ENCODE measurements at places on chromosomes 1 and 21. TPM values are rescaled to one million over a fixed set of nuclear protein-coding genes. Genes with fewer than 3 reads are reported as not detected.

DNA sequence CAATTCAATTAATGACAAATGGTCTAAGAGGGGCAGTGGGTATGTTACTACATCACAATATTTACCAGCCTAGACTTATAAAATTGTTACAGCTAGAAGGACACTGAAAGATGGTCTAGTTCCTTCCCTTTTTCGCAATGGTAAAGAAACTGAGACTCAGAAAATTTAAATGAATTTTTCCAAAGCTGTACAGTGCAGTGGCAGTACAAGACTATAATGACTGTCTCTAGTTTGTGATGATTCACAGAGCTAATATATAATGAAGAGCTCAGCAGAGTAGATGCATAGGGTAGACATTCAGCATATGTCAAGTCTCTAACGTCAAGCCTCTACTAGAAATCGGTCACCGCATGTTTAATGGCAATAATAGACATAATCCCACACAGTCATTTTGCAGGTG is 4.6 kb downstream of the PLPP3 start:
- H3K4me3 ChIP-seq = no peak overlapping the region
- H3K27ac ChIP-seq = no peak overlapping the region

- H3K27ac ChIP-seq = no peak overlapping the region
- H3K4me3 ChIP-seq = no peak overlapping the region
- DNase-seq = peak; percentile 67
- peaks cover 9% of the 10 kb centered on the region for H3K4me1 ChIP-seq
- H3K27me3 ChIP-seq = no peaks in the 10 kb centered on the region
Observed at GRCh38 chr1:40078512-40079333, 18.3 kb downstream of the PPT1 start.

RIPK4 gene
- 0.47 TPM for total RNA-seq

- H3K27ac ChIP-seq = no peak overlapping the region
- H3K4me1 ChIP-seq = peaks cover 13% of the 10 kb centered on the region
- no peaks in the 10 kb centered on the region for H3K27me3 ChIP-seq
- H3K4me3 ChIP-seq = no peak overlapping the region
Observed at GRCh38 chr1:232084584-232085223, 458.1 kb downstream of the DISC1 start.

DNA sequence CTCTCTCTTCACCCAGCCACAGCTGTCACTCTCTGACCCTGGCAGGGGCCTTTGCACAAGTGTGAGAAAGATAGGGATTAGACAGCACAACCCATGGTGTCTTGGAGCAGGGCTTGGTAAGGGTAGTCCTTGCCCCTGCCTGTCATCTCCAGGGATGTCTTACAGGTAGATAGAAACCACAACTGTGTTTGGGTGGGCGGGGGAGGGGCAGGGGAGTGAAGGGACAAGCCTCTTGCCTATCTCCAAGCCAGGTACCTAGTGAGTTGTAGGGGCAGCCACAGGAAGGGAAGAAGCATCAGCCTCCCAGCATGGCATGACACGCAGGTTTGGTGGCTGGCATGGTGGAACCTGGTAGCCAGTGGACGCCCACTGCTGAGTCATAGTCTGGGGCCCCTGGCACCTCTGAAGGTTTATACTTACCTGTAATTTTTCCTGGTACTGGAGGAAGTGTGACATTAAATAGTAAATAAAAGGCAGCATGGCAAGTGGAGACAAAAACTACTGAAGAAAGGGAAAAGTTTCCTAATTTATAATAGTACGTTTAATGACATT is 97.5 kb downstream of the CLEC20A start:
- H3K36me3 ChIP-seq = no peaks in the 10 kb centered on the region
- no peaks in the 10 kb centered on the region for H3K4me1 ChIP-seq

DNA sequence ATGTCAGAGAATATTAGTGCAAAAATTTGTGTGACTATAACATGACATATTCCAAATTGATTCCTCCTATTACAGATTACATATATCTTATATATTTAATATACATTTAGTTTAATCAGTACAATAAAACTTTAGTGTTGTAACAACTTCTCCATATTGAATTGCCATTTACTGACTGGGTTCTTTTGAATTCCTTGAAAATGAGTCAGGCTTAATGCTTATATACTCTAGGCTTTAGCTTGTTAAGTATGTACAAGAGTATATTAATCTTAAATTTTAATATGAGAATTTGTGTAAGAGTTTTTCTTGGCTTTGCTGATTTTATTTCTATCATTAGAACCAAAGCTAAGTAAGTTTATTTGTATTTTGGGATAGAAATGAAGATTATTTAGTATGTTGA is 40.3 kb downstream of the XPR1 start:
- no peak overlapping the region for H3K4me3 ChIP-seq
- no peak for DNase-seq
- no peaks in the 10 kb centered on the region for H3K36me3 ChIP-seq
- H3K27ac ChIP-seq = no peak overlapping the region
- H3K27me3 ChIP-seq = no peaks in the 10 kb centered on the region

DNA sequence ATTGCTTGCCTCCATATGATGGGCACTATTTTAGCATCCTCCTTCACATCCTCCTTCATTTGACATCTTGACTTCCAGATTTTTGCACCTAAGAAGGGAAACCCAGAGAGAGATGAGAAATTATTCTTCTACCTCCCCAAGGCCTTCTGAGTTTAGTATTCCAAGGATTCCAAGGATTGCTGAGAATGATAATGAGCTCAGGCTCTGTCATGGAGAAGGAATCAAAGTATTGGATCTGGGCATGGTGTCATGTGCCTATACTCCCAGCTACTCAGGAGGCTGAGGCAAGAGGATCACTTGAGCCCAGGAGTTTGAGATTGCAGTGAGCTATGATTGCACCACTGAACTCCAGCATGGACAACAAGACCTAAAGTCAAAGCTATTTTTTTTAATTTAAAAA is 26.6 kb upstream of the ZNF281 start:
- no peaks in the 10 kb centered on the region for H3K36me3 ChIP-seq

GRCh38 chr1:3518256-3518655 is 63.8 kb downstream of the ARHGEF16 start:
- DNase-seq = no peak
- no peak overlapping the region for H3K4me3 ChIP-seq
- H3K4me1 ChIP-seq = peaks cover 15% of the 10 kb centered on the region
- H3K27me3 ChIP-seq = no peaks in the 10 kb centered on the region
- H3K36me3 ChIP-seq = no peaks in the 10 kb centered on the region

DNA sequence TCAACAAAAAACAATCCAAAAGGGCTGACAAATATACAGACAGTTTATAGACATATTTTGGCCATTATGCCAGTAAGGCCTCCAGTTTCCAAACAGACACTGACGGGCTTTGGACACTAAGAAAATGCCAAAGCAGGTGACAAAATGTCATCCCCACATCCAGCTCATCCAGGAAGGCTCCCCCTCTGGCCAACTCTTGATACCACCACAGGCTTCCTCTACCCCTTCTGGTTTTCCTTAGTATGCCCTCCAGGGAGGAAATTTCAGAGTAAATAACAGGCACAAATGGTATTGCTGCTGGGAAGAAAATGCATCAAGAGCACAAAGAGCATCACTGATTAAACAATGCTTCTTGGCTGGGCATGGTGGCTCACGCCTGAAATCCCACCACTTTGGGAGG is 225.3 kb downstream of the VAV3 start:
- H3K27ac ChIP-seq = no peak overlapping the region
- no peak for DNase-seq
- no peaks in the 10 kb centered on the region for H3K36me3 ChIP-seq
- H3K27me3 ChIP-seq = no peaks in the 10 kb centered on the region

GRCh38 chr1:206903687-206904086 is 6.4 kb downstream of the IL24 start:
- DNase-seq = no peak
- no peak overlapping the region for H3K27ac ChIP-seq
- H3K36me3 ChIP-seq = peaks cover 18% of the 10 kb centered on the region
- H3K4me3 ChIP-seq = no peak overlapping the region
- peaks cover 36% of the 10 kb centered on the region for H3K4me1 ChIP-seq

GRCh38 chr1:6582370-6582769 is 2.6 kb downstream of the ZBTB48 start:
- peaks cover 22% of the 10 kb centered on the region for H3K4me1 ChIP-seq
- H3K27ac ChIP-seq = no peak overlapping the region
- H3K36me3 ChIP-seq = peaks cover 22% of the 10 kb centered on the region
- no peak overlapping the region for H3K4me3 ChIP-seq
- no peak for DNase-seq
- H3K27me3 ChIP-seq = no peaks in the 10 kb centered on the region

GRCh38 chr1:214349008-214349407 is 68.0 kb downstream of the SMYD2 start:
- no peaks in the 10 kb centered on the region for H3K27me3 ChIP-seq
- peaks cover 43% of the 10 kb centered on the region for H3K36me3 ChIP-seq
- H3K27ac ChIP-seq = no peak overlapping the region
- peaks cover 4% of the 10 kb centered on the region for H3K4me1 ChIP-seq
- DNase-seq = no peak

SPATA6 gene
- not detected for total RNA-seq

DNA sequence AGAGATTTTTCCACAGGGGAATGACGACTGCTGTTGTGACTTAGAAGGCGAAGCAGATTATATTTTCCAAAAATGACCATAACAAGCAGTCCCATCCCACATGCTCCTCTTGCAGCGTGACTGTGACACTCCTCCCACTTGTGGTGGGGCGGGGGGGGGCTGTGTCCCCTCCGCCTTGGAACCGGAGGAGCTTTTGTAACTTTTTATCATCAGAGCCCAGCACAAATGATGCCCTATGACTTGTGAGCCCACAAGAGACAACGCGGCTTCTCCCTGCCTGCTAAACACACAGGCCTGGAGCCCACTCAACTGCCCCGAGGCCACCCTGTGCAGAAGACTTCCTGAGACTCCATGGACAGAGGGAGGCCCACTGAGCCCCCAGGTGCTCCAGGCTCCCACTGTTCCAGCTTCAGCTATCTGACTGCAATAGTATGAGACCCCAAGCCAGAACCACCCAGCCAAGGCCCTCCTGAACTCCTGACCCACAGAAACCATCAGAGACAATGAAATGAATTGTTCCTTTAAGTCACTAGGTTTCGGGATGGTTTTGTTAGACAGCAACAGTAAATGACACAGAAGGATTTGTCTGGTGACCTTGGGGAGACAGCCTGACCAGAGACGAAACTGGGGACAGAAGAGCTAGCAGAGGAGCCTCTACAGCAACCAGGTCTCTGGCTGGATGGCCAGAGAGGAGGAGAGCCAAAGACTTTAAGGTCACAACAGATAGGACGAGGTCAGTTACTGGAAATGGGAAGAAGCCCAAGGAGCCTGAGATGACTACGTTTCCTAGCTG is 58.8 kb downstream of the CAPZB start:
- H3K27me3 ChIP-seq = no peaks in the 10 kb centered on the region
- DNase-seq = no peak
- H3K27ac ChIP-seq = no peak overlapping the region
- H3K4me1 ChIP-seq = peaks cover 52% of the 10 kb centered on the region
- H3K4me3 ChIP-seq = no peak overlapping the region

- no peak overlapping the region for H3K27ac ChIP-seq
- H3K4me3 ChIP-seq = no peak overlapping the region
- H3K27me3 ChIP-seq = no peaks in the 10 kb centered on the region
- no peaks in the 10 kb centered on the region for H3K36me3 ChIP-seq
- H3K4me1 ChIP-seq = no peaks in the 10 kb centered on the region
Observed at GRCh38 chr1:231311720-231312431, 25.8 kb downstream of the EXOC8 start.

DNA sequence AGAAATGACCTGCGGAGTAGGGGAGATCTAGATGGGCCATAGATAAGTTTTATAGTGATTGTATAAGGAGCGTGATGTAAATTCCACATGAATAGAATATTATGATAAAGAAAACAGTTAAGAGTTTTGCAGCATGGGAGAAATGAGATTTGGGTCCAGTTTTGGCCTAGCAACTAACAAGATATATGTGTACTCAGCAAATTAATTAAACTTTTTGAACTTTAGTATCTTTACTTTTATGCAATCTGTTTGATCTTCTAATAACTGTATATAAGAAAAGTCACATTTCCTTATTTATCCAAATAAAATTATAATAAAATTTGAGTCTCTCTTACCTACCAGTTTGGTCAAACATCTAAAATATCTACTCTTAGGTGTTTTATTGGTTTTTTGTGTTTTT is 1011.8 kb upstream of the NCAM2 start:
- H3K36me3 ChIP-seq = no peaks in the 10 kb centered on the region
- H3K27ac ChIP-seq = no peak overlapping the region
- no peaks in the 10 kb centered on the region for H3K27me3 ChIP-seq

DNA sequence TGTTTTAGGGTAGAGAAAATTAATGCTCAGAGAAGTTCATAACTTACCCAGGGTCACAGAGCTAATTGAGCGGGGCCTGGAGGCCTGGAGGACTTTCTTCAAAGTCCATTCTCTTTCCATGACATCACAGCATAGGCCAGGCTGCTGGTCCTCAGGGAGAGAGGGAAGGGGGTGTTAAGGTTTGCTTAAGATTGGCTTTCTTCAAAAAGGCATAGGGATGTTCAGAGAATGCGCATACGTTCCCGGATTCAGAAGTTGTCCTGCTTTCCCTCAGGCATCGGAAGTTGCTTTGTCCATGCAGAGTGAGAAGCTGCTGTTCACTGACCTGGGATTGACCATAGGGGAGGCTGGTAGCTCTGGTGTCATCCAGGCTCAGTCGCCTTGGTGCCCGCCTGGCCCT is 25.0 kb downstream of the RASSF5 start:
- H3K36me3 ChIP-seq = no peaks in the 10 kb centered on the region
- no peak for DNase-seq
- no peak overlapping the region for H3K27ac ChIP-seq
- no peak overlapping the region for H3K4me3 ChIP-seq
- H3K27me3 ChIP-seq = no peaks in the 10 kb centered on the region
- no peaks in the 10 kb centered on the region for H3K4me1 ChIP-seq

- H3K27me3 ChIP-seq = no peaks in the 10 kb centered on the region
- H3K27ac ChIP-seq = no peak overlapping the region
- no peak overlapping the region for H3K4me3 ChIP-seq
- no peak for DNase-seq
- H3K36me3 ChIP-seq = no peaks in the 10 kb centered on the region
- H3K4me1 ChIP-seq = no peaks in the 10 kb centered on the region
Observed at GRCh38 chr1:23848673-23849616, 19.1 kb downstream of the FUCA1 start.

- H3K4me3 ChIP-seq = no peak overlapping the region
- H3K4me1 ChIP-seq = no peaks in the 10 kb centered on the region
- H3K27ac ChIP-seq = no peak overlapping the region
- no peaks in the 10 kb centered on the region for H3K36me3 ChIP-seq
- 0 out of 2 replicates have a peak, but pooled peaks cover 4% of the 10 kb centered on the region for H3K27me3 ChIP-seq
- no peak for DNase-seq
Observed at GRCh38 chr1:107862064-107862463, 102.9 kb downstream of the VAV3 start.

GRCh38 chr1:190377294-190377693 is 100.4 kb downstream of the BRINP3 start:
- no peaks in the 10 kb centered on the region for H3K4me1 ChIP-seq
- H3K36me3 ChIP-seq = no peaks in the 10 kb centered on the region
- H3K4me3 ChIP-seq = no peak overlapping the region
- no peaks in the 10 kb centered on the region for H3K27me3 ChIP-seq
- H3K27ac ChIP-seq = no peak overlapping the region

- no peak overlapping the region for H3K4me3 ChIP-seq
- no peaks in the 10 kb centered on the region for H3K27me3 ChIP-seq
- no peaks in the 10 kb centered on the region for H3K36me3 ChIP-seq
Observed at GRCh38 chr21:39681257-39681656, 63.7 kb upstream of the IGSF5 start.

SPRR1B gene
- not detected for total RNA-seq
